ENCODE measurements at places on chromosomes 16 and 17. TPM values are rescaled to one million over a fixed set of nuclear protein-coding genes. Genes with fewer than 3 reads are reported as not detected.

DNA sequence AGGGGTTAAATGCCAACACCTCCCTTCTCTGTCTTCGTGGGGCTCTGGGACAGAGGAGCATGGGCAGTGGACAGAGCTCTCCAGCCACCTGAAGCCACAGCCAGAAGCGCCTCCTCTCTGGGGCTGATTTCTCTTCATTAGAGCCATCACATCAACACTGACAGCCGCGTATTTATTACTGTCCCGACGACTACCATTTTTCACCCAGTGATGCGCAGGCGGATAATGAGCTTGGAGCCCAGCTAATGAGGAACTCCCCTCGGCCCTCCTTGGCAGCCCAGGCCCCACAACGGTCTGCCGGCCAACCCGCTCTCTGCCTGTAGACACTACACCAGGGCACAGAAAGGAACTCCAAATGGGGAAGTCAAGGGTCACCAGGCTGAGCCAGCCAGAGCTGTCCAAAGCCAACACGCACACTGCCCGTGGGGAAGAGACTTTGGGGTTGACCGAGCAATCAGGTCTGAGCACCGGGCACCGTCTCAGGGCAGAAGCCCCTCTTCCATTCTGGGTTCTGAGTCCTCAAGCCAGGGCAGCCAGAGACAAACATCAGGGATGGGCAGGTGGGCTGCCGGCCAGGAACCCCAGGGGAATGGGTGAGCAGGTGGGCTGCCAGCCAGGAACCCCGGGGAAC, 13.2 kb downstream of the SDK2 start:
- no peak for DNase-seq

The CHST4 gene
- not detected for total RNA-seq

The SYCE1L gene
- total RNA-seq: 0.09 TPM

DNA sequence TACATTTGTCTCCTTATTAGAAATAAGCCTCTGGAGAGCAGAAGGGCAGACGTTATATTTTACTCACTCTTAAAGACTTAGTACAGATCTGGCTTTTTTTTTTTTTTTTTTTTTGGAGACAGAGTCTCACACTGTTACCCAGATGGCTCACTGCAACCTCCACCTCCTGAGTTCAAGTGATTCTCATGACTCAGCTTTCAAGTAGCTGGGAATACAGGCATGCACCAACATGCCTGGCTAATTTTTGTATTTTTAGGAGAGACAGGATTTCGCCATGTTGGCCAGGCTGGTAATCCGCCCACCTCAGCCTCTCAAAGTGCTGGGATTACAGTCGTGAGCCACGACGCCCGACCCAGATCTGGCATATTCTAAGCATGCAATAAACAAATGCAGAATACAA, 36.4 kb upstream of the TMEM97 start:
- DNase-seq: peak; percentile 88

DNA sequence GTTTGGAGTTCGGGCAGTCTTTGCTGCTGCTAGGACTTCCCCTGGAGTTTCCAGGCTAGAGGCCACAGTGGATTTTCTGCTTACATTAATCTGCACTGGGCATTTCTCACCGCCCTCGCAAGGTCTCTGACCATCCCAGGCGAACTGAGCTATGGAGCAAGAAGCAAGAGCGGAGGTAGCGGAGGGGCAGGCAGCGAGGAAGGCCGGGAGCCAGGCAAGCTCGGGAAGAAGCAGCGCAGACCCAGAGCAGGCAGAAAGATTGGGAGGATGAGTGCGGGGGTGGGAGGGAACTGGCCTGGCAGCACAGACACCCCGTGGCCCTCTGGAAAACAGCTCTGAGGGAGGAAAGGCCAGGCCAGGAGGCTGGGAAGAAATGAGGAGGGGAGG, 3.8 kb downstream of the COTL1 start:
- DNase-seq: no peak

GRCh38 chr17:78974635-78975591, 4.8 kb downstream of the LGALS3BP start:
- DNase-seq: peak; percentile 89

The FSCN2 gene
- 1.8 TPM for total RNA-seq

The CA7 gene
- not detected for total RNA-seq

GRCh38 chr16:19239511-19240155, 45.9 kb upstream of the CLEC19A start:
- no peak for DNase-seq

GRCh38 chr16:61128545-61129323, 907.5 kb downstream of the CDH8 start:
- DNase-seq: no peak

The DPEP3 gene
- not detected for total RNA-seq

- DNase-seq: peak; percentile 55
These were observed 76.2 kb upstream of the KSR1 start for GRCh38 chr17:27379888-27380533.

The PYDC1 gene
- not detected for total RNA-seq

DNA sequence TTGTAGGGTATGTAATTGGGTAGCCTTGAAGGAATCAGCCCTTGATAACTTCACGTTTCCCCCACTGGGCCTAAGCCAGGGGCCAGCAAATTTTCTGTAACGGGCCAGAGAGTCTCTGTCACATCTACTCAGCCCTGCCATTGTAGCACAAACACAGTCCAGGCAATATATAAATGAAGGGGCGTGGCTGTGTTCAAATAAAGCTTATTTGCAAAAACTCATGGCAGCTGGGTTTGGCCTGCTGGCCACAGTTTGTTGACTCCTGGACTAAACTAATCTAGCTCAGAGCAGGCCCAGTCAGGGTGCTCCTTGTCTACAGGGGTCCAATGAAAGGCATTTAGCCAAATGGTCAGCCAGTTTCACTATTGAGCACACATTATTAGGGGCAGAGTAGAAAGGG, 141.6 kb downstream of the CCDC182 start:
- DNase-seq: no peak

The FLYWCH2 gene
- 56.4 TPM for total RNA-seq

- DNase-seq: no peak
These were observed 2.9 kb upstream of the MAP1LC3B start for GRCh38 chr16:87389245-87389644.

DNA sequence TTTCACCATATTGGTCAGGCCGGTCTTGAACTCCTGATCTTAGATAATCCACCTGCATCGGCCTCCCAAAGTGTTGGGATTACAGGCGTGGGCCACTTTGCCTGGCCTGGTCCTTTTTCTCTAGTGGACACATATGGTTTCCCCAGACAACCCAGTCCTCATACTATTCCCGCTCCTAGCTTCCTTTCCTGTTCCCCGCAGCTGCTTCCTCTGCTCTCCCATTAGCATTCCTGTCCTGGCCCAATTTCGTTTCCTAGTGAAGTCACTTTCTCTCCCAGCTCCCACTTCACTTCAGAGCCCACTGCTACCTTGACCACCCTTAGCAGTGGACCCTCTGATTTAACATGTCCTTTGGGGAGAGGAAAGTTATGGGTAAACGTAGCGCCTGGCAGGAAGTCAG, 11.3 kb downstream of the KATNIP start:
- no peak for DNase-seq

DNA sequence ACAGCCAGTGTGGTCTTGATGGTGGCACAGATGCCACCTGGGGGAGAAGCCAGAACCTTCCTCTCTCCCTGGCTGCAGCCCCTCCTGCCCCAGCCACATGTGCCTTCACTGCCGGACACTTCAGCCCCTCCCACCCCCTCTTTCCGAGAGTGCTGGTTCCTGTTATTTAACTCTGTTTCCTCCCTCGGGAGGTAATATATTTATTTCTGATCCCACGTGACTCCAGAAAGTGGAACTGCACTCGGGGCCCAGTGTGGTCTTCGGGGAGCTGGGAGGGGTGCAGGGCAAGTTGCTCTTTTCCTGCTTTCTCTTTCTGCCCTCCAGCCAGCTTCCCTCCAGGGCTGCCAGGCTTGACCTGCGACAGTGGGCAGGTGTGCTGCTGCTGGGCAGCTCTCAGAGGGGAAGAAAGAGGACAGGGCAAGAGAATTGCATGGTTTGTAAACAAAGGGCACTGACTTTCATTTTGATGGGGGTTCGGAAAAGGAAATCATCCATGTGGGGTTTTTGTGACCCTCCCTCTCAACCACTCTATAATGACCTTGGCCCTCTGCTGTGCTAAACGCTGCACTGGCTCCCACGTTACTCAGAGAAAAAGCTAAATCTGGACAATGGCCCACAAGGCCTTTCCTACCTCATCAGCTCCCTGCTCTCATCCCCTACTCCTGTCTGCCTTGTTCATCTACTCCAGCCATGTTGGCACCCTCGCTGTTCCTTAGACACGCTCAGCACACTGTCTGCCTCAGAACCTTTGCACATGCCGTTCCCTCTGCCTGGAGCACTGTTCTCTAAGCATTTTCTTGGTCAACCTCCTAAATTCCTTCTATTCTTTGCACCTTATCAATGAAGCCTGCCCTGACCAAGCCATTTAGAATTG, 8.2 kb upstream of the CIITA start:
- no peak for DNase-seq

- DNase-seq: peak; percentile 83
These were observed 94.0 kb downstream of the SKAP1 start for GRCh38 chr17:48335858-48336500.

The ACSM2B gene
- not detected for total RNA-seq

DNA sequence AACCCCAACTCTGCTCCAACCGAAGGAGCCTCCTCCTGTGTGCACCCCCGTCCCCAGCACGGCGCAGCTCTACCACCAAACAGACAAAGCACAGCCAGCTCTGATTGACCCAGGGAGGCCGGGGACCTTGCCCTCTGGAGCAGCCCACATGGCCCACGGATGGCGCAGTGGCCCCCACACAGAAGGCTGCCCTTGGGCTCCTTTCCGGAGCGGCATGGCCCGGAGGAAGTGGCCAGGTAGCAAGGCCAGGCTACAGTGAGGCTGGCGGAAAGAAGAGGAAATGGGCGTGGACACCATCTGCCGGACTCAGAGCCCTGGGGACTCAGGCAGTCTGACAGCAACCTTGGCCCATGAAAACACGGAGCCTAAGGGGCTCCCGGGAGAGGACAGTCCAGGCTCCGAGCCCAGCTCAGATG, 19.9 kb upstream of the ZC3H18 start:
- no peak for DNase-seq

- no peak for DNase-seq
These were observed 35.5 kb downstream of the ERN1 start for GRCh38 chr17:64094412-64094811.

- DNase-seq: no peak
These were observed 2.6 kb downstream of the SLC5A2 start for GRCh38 chr16:31485571-31485970.

The RNF222 gene
- total RNA-seq: not detected

DNA sequence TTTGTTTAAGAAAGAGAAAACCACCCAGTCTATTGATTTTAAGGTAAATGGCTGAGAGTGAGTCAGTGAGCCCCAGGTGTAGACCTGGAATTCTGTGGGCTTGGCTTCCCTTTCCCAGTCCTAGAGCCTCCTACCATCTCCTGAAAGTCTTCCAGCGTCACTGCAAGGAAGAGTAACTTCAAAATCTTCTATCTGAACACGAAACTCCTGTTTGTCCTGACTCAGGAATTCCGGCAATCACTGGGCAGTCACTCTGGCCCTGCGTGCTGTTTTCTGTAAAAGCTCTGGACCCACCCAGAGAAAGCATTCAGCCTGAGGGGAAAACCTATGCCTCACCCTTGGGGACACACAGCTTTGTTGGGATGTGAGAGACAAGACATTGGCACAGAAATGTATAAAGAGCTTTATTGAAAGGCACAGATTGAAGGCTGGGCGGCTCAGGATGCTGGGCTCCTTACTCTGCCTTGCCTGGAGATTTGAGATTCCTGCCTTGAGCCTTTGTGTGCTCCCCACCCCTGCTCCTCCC, 15.9 kb downstream of the MINK1 start:
- DNase-seq: peak; percentile 64

DNA sequence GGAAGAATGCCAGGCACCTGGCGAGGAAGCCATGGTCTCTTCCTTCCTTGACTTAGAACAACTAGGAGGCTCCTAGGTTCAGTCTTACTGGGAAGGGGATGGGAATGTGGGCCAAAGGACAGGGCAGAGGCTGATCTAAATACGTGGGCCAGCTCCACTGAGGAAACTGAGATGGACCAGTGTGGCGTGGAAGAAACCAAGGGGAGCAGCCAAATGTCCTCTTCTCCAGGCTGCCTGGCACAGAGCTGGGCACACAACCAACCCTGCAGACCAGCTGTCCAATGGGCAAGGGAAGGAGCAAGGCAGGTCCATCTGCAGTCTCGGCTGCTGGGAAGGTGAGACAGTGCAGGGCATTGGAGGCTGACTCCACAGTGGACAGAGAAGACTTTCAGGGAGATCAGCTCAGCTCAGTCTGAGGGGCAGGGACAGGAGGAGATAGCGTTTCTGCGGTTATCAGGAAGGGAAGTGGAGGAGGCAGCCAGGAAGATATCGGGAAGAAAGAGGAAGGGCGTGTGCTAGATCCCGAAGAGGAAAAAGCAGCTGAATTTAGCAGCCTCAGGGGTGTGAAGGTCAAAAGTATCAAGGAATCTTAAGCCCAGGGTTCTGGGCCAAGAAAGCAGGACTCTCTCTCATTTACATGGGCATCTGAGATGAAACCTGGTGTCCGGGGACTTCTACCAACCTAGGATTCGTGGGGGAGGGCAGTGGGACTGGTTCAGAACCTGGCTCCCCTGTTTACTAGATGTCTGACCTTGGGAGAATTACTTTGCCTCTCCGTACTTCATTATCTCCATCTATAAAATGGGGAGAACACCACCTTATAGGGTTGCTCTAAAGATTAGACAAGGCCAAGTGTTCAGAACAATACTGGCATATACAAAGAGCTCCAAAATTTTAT, 1.8 kb downstream of the KIFC3 start:
- DNase-seq: no peak

- no peak for DNase-seq
These were observed 11.4 kb downstream of the ARSG start for GRCh38 chr17:68302666-68303065.
